ENCODE measurements at places on chromosomes 16 and 17. TPM values are rescaled to one million over a fixed set of nuclear protein-coding genes. Genes with fewer than 3 reads are reported as not detected.

Gene KRT33B
- not detected for total RNA-seq

DNA sequence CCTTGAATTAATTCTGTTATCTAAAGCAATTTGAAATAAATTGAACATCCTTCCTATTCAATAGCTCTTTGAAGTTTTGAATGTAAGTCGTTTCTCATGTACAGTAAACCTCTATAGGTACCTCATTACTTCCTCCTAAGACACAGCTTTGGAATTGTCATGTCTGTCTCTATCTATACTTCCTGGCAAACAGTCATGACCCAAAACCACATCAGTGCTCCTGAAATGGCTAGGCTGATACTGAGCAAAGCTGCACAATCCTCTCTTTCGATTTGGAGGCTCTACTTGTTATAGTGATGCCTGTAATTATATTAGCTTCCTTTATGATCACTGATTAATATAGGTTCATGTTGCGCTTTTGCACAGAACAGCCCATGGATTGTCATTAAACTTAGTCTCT, 110.1 kb downstream of the ADAMTS18 start:
- no peak for DNase-seq

Gene CACNG3
- total RNA-seq = not detected

DNA sequence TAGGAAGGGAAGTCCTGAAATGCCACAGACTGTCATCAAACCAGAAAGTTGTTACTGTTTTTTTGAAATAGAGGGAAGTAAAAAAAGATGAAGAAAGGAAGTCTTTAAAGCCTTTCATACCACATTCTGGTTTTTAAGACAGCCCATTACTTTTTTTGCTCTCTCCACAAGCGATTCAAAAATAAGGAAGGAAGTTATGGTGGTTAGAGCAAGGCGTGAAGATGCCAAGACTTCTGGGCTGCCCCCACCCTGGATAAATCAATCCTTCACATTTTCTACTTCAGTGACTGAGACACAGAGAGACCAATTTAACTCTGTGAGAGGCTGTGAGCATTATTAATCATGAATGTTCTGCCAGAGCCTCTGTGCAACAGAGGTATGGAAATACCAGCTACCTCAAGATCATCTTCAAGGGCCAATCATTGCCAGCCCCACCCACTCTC, 82.3 kb upstream of the BCAR1 start:
- no peak for DNase-seq

DNA sequence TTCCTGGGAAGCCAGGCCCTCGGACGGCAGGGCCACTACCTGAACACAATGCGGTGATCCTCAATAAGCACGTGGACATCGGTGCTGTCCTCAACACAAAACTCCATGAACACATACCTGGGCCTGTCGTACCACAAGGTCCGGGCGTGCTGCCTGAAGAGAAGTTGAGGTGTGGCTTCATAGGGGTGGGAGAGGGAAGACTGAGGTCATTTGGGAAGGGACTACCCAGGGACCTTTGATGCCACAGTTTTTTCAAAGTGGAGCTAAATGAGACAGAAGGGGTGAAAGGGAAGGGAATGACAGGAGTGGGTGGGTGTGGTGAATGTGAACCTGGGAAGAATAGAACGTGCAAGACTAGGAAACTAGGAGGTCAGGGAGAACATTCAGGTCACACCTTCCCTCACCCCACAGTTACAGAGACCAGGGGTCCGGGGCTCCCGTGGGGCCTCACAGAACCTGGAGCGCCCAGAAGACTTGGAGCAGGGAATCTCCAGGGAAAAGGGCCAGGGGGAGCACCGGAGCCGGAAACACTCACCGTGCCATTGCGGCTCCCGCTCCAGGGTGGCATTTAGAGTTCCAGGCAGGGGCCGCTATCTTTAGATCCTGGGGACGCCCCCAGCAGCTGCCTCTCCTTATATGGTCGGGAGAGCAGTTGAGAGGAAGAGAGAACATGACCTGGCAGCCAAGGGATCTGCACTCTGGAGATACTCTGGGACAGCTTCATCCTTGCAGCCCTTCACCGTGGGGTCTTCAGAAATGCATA, at the start of gene PTGES3L:
TSS of gene PTGES3L (minus strand) at position 570 of the 763 bp plus-strand sequence. CDS start at position 543, 27 bp downstream.
- DNase-seq = peak; percentile 27

Gene KCNH4
- not detected for total RNA-seq

- DNase-seq = no peak
These were observed 69.4 kb upstream of the TNRC6C start for GRCh38 chr17:77889135-77889505.

DNA sequence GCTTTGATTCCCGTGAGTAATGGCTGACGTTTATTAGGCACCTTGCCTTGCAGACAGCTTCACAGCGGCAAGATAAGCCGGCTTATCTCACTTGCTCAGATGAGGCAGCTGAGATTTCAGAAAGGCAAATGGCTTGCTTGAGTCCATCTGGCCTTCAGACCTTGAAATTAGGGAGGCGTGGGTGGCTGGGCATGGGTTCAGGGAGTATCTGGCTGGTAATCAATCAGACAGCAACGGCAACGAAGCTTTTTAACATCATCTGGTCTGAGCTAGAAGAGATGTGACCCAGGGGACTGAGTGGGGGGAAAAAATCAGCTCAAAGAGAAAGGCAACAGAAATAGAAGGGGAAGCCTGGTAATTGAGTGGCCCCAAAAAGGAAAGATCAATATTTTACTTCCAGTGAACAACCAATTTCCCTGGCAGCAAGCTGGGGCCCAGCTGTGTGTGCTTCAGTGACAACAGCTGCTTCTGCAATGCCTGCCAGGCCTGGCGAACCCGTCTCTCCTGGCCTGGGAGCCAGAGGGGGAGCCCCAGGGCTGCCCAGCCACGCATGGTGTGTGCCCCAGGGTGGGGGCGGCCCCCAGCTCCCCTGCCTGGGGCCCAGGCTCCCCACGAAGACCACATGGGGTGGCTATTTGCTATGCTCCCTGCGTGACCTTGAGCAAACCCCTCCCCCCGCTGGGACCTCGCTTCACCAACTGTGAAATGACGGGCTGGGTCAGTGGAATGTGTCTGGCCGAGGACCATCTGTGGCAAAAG, 34.0 kb downstream of the RAB11FIP4 start:
- DNase-seq = no peak

DNA sequence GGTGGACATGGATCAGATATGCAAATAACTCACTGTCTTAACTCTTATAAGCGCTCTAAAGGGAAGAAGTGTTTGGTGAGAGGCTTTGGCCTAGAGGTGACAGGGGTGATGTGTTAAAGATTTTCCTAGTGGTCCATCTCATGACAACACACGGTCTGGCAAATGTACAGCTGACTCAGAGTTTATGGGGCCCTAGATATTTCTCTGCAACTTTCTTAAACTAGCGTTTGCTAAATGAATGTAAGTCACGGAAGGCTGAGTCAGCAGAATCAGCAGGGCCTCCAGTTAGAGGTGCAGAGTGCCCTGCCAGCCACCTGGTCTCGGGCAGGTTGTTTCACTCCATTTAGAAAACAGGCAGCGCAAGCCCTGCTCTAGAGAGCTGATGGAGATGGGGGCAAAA, 40.1 kb downstream of the CLEC16A start:
- peak; percentile 33 for DNase-seq

DNA sequence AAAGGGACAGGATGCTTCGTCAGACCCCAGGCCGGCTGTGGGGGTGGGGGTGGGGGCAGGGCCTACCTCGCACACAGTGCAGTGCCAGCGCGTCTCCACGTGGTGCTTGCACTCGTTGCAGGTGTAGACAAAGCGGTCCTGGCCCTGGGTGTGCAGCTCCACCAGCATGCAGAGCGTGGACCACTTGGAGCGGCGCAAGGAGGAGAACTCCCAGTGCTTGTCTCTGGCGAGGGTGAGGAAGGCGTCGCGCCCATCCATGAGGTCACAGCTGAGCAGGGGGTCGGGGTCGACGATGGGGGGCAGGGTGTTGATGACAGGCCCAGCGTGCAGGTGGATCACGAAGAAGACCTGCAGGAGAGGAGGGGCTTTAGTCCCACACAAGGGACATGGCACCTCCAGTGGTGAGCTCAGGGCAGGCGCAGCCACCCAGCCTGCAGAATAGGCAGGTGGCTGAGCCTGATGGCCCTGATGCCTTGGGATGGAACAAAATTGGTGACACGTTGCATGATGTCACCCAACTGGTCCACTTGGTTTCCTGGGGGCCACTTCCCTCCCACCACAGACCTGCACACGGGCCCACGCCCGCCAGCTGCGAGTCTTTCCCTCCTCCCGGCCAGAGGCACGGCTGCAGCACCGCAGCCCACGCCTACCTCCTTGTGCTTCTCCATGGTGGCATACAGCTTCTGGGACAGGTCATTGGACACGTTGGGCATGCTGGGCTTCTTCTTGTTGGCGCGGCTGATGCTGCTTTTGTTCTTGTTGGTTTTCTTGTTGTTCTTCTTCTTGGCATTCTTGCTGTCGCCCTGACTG, 14.0 kb upstream of the TRAP1 start:
- DNase-seq = no peak

GRCh38 chr17:79840269-79840988, 1.2 kb upstream of the CBX4 start:
- no peak for DNase-seq

GRCh38 chr16:4612977-4613635, 1.6 kb downstream of the UBALD1 start:
- DNase-seq = peak; percentile 67

Gene TP53TG3C
- total RNA-seq = not detected

Gene HCRT
- not detected for total RNA-seq

Gene LCAT
- 4.6 TPM for total RNA-seq

DNA sequence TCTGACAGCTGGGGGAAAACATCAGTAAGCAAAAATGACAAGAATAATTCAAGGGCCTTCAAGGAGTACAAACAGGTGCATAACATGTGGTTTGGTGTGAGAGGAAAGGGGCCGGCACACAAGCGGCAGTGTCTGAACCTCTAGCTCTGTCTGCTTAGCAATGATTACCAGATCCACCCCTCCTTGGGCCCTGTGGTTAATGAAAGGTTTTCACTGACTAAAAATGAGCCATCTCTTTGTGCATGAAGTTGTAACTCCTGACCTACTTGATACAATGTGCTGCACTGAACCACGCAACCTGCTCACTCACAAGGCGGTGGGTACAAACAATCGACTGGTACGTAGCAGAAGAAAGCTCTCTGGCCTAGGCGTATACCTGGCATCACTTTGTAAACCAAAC, 15.1 kb downstream of the FAM117A start:
- DNase-seq = no peak

Gene CHMP6
- 33.0 TPM for total RNA-seq

Gene ANKRD13B
- total RNA-seq = 11.2 TPM

DNA sequence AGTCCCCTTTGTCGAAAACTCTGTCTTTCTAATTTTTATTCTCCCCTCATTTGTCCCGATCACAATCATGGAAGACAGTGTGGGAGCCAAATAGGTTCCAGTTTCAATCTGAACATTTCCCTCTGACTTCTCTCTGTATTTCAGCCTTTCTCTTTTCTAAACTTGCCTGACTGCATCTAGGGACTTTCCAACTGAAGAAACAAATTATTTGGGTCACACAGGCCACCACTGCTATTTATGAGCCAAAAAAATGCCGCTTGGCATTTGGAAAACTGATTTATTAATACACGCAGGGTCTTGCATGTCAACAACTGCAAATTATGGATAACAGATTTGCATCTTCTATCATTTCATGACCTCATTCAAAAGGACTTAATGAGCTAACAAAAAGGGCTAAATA, 55.2 kb upstream of the ELAC2 start:
- no peak for DNase-seq

DNA sequence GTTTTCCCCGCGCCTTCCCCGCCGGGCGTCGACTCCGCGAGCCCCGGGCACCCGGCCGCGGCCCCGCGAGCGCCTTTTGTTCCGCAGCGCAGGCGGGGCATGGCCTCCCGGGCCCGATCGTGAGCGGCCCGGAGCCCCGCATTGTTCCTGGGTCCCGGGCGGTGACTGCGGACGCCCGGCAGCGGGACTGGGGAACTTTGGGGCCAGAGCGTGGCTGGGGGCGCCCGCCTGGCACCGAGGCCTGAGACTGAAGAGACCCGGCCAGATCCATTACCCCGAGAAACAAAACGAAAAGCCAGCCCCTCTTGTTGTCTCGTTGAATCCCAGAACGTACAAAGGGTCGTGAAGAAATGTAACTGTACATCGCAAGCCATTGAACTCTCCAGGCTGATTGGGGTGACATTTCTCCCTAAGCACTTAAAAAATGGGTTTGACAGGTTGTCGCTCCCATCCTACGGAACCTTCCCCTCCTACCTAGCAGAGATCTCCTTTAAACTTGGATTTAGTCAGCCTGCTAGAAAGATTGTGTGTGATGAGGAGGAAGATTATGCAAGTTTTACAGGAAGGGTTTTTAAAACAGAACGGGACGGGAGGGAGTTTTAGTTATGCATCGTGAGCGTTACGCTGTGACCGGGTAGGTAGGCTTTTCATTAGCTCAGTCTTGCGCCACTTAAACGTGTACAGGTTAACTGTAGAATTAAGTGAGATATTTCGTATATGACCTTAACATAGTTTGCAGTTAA, 825 bp downstream of the METTL9 start:
- peak; percentile 34 for DNase-seq

DNA sequence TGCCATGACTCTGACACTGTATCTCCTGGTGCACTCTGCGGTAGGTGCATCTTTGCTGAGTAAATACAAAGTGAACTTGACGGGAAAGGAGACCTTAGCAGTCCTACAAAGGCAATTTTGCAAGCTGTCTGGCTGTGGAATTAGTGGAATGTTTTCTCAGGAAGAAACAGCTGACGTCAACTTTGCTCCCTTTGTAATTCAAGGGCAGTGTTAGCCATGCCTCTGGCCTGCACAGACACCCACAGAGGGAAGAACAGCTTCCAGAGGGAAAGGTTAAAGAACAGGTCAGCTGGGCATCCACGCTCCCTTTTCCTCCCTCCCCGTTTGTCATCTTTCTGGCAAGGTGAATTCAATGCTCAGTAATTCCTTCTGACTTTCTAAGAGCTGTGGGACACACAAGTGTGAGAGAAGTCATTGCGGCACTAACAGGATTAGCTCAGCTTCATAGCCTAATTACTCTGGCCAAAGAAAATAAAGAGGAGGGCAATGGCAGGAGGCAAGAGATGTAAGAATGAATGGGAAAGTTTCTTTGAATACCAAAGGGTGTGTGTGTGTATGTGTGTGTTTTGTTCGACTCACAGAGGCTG, 476.9 kb upstream of the GOT2 start:
- no peak for DNase-seq

DNA sequence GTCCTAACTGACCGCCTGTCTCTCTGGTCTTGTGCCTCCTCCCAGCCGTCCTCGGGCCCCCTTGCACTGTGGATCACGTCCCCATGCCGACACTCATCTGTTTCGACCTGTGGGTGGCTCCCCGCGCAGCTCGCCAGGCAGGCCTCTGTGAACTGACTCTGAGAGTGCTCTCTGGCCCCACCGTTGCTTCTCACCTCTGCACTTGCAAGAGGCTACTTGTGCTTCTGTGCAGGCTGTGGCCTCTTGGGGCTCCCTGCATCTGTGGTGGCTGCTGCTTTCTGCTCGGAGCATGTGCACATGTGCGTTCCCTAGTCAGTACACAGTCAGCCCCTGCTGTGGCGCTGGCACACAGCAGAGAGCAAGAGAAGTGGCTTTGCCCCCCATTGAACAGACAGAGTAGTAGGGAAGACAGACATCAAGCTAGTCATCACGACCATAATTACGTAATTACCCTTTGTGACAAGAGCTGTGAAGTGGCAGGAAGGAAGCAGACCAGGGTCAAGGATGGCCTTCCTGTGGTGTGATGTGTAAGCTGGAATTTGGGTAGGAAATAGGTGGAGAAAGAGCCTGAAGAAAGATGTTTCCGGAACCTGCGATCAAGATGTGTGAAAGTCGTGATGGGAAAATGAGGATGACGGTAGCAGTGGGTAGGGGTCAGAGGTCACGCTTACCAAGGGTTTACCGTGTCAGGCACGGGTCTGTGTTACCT, 256.0 kb upstream of the CACNG5 start:
- DNase-seq = no peak

Gene MMP2
- not detected for total RNA-seq

Gene CTF1
- 0.29 TPM for total RNA-seq

Gene PRR35
- not detected for total RNA-seq

Data from PC-3 (cell line).